ENCODE measurements at places on chromosomes 13 and 19.

DNA sequence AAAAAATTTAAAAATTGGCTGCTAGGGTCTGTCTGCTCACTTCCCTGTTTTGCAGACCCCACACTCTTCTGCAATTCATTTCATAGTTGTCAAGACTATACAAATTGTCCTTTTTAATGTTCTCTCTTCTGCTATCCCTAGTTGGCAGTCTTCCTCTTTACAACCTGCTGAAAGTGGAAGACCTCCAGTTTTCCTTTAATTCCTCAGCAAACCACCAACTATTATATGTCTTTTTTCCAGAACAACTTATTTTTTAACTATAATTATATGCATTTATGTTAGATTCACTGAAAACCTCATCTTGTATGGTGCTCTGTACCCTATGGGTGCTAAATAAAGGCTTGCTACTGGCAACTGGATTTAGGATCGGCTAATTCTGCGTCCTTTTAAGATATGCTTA, 1.1 kb upstream of the PHF11 start:
- DNase-seq, result no peak

DNA sequence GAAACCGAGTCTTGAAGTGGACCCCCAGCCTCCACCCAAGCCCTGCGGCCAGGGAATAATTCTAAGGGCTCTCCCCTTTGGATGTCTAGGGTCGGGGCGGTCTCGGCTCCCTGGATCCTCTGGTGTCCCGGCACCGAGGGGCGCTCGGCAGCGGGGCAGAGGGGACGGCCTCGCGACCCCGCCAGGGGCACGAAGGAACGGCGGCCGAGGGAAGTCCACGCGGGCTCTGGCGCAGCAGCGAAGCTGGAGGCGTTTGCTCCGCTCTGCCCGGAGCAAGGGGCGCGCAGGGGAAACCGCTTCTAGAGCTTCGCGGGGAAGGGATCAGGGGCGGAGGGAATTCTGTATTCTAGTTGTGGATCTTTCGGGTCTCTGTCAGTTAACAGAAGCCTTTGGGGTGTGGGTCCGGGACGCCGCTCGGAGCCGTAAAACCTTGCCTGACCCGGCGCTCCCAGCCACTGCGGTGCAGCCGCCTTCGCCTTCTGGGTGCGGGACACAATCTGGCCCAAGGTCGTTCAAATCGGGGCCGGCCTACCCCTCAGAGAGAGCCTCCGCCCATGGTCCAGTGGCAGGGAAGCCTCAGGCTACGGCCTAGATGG, 118.2 kb downstream of the KCNRG start:
- no peak for DNase-seq

DNA sequence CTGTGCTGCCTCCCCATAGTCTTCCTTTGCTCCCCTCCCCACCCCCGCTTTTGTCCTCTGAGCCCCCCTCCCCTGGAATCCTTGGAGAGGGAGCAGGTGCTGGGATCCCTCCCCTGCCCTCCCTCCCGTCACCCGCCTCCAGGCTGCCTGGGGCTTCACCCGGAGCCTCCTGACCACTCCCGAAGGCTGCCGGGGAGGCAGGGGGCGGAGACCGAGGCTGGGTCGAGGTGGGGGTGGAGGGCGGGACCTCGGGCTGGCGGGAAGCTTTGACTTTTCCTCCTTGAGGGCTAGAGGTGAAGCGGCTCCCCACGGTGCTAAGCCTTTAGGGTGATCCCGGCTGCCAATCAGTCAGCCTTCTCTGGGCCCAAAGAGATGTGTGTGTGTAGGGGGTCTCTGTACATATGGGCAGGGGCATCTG, 1.5 kb downstream of the KMT5C start:
- DNase-seq, result peak; percentile 82

- no peak for DNase-seq
Observed at GRCh38 chr19:7257148-7258040, 36.8 kb downstream of the INSR start.

DNA sequence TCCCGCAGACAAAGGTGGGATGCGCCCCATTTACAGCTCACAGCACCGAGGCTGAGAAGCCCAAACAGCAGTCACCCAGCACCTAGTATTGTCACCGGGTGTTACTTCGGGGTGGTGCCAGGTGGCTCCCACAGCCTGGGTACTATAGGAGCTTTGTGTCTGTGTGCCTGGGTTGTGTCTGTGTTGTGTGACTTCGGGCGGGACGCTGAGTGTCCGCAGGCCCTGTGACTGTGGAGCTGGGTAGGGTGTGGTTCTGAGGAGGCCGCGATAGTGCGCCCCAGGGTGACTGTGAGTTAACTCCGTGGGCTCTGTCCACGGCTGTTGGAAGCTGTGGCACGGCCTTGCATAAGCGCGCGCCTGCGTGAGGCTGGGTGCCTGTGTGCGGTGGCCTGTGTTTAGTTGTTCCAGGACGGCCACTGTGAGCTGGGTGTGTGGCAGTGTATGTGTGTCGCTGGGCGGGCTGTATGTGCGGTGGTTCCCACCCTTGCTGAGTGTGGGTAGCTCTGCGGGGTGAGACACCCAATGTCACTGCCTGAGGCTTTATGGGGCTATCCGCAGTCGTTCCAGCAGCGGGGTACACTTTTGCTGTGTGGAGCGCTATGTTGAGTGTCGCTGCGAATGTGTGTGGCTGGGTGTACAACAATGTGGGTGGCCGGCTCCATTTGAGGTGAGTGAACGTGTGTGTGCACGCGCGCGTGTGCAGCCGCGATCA, 559 bp upstream of the SSBP4 start:
- DNase-seq, result peak; percentile 66

GRCh38 chr13:77691871-77692270, 5.6 kb upstream of the SLAIN1 start:
- DNase-seq, result no peak

DNA sequence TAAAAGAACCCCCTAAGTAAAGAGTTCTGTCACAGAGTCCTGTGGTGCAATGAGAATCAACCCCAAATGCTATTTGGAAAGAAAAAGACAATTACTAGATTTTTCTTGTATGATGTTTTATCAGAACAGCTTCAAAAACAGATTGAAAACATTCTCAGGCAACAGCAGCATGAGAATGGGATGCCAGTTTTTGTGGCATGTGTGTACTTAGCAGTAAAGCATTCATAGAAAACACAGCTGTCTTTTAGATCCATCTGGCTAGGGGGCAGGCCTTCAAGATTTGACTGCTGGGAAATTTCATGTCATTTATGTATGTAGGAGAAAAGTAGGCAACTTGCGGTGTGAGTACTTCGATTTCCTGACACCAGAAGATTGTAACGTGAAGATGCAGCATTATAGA, 170.5 kb upstream of the HTR2A start:
- no peak for DNase-seq

- DNase-seq, result no peak
Observed at GRCh38 chr13:79673310-79673992, 192.5 kb downstream of the NDFIP2 start.

DNA sequence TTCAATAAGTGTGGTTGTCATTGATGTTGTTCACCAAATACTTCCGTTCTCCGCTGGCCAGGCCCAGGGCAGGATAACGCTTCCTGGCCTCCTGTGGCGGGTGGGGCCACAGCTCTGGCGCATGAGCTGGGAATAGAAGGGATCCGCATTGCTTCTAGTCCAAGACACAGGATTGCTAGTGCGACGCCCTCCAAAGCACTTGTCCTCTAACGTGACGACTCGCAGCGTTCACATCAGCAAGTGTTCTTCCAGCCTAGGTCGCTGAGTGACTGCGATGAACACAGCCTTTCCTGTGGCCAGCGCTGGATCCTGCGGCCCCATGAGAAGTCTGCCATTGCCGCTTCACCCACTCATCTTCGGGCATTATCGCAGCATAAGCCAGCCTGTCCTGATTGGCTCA, 39.4 kb downstream of the VSTM2B start:
- DNase-seq, result no peak

- no peak for DNase-seq
Observed at GRCh38 chr13:109152311-109152820, 523.0 kb downstream of the MYO16 start.

DNA sequence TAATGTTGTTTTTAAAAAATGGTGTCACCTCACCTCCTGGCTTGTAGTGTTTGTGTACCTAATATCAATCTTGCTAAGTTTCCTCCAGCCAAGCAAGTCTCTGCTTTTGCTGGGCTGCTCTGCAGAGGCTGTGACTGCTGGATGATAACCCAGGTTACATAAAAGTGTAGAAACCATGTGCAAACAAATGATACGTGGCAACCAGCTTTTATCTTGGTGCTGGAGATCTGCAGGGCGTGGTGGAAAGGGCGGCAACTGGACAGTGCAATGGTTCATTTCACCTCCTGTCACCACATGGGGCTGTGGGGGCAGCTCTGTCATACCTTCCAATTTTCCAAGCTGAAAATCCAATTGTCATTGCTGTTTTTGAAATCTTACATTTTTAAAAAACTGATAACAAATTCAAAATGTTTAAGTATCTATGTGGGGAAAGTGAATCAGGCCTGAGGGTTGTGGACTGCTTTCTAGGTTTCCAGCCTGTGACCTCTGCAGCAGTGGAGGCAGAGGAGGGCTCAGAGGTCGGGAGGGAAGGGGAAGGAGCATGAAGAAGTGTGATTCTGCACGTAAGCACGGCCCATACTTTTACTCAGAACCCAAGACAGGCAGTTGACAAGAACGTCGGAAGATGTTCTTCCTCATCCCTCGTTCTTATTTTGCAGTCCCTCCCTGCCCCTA, 9.7 kb downstream of the GPR42 start:
- DNase-seq, result peak; percentile 7

DNA sequence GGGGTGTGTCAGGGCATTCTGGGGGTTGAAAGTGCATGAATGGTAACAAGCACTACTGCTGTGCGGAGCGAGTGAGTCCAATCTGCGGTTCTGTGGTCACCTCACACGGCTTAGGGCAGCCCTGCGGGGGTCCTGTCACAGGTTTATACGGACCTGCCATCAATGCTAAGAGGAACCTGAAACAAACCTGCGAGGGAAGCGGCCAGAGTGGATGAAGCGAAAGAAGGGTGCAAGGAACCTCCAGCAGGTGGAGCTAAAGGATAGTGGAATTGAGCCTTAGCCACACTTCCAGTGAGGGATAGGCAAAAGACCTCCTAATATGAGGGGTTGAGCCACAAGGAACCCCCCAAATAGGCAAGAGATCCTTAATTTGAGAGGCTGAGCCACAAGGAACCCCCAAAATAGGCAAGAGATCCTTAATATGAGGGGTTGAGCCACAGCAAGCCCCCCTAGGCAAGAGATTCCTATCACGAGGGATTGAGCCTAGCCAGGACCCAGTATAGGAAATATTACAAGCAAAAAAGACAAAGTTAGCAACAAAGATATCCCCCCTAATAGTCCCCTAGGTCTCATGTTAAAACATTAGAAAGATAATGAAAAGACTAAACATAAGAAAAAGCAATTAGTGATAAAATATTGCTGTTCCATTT, 6.3 kb upstream of the ZNF69 start:
- peak; percentile 68 for DNase-seq

DNA sequence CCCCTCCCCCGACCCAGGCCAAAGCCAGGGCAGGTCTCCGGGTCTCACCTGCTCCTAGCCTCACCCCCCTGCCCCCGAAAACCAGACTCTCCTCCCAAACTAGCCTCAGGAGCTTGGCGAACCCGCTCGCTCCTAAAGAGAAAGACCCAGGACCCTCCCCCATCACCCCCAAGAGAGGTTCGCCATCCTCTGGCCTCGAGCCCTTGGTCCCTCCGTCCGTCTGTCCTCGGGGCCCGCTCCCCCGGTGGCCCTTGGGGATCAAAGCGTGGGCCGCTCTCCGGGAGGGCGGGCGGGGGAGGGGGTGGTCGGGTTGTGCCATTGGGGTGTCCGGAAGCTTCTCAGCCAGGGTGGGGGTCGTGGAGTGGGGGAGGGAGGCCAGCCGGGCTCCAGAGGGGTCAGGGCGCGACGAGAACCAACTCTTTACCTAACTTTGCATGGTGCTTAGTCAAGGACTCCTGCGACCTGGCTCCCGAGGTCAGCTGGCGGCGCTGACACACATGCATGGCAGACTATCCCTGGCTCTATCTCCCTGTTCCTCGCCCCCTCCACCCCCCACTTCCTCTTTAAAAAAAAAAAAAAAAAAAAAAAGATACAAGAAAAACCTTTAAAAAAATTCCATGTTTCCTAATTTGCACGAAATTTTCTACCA, 15.6 kb downstream of the SMIM24 start:
- DNase-seq, result no peak

- DNase-seq, result no peak
Observed at GRCh38 chr19:33674626-33675367, 53.0 kb downstream of the CHST8 start.

GRCh38 chr13:100298691-100299090, 209.8 kb downstream of the PCCA start:
- no peak for DNase-seq

DNA sequence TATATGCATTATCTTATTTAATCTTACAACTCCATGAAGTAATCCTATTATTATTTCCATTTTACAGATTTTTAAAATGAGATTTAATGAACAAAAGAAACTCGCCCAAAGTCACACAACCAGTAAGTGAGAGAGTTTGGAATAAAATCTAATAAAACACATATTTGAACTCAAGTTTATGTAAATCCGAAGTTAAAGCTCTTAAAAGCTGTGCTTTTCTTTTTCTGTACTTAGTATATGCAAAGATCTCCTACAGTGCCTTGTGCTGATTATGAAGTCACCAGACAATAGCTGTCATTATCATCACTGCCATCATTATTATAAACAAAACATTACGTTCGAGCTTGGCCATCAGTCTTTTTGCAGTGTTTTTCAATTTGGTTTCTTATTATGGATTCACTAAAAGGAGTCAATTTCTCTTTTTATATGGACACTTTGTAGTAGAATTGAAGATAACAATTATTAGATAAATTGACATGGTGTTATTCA, 29.7 kb upstream of the ENOX1 start:
- no peak for DNase-seq

GRCh38 chr13:106581225-106581624, 13.3 kb upstream of the ARGLU1 start:
- DNase-seq, result no peak

DNA sequence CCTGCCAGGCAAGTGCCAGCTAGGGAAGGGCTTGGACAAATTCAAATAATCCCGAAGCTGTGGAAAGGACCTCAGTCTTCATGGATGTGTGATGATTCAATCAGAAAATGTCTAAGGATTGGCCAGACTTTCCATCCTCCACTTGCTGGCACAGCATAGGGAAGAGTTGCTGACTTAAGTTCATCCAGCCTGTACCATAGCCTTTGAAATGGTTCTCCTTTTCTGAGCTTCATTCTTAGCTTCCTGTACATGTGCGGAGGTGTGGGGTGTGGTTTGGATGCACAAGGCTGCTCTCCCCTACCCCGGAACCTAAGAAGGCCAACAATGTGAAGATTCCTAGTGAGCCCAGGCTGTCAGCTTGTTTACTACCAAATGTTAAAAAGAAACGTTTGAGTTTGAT, 959 bp upstream of the IGFL3 start:
- DNase-seq, result no peak

- no peak for DNase-seq
Observed at GRCh38 chr13:36310417-36311108, 12.9 kb upstream of the CCDC169 start.

GRCh38 chr13:69603144-69603853, 504.3 kb upstream of the ATXN8OS start:
- DNase-seq, result no peak

GRCh38 chr13:84885868-84886267, 913.4 kb downstream of the SLITRK6 start:
- no peak for DNase-seq

- DNase-seq, result no peak
Observed at GRCh38 chr13:43220873-43221595, 197.6 kb downstream of the DNAJC15 start.

All from activated T-cell treated with anti-CD3 and anti-CD28 coated beads, Interleukin-2, amount 50 U/mL, for 48 hours (primary cell).